SJSA1 (cell line): ENCODE measurements at places on chromosomes 3 and 15. TPM values are rescaled to one million over a fixed set of nuclear protein-coding genes. Genes with fewer than 3 reads are reported as not detected.

GP9 gene
- not detected in 2 replicates for total RNA-seq

IDH2 gene
- total RNA-seq, result 45.0 and 66.6 TPM in 2 replicates

SEMA3G gene
- total RNA-seq, result 0.13 TPM in 1 of 2 replicates, not detected in the other

ZNF35 gene
- 7.7 and 14.7 TPM in 2 replicates for total RNA-seq

BDH1 gene
- 7.9 and 20.0 TPM in 2 replicates for total RNA-seq

- DNase-seq, result no peak
These were observed 190.8 kb downstream of the XXYLT1 start for GRCh38 chr3:195080125-195080524.

- no peak for DNase-seq
These were observed 153.9 kb downstream of the APBA2 start for GRCh38 chr15:29039466-29040369.

DNA sequence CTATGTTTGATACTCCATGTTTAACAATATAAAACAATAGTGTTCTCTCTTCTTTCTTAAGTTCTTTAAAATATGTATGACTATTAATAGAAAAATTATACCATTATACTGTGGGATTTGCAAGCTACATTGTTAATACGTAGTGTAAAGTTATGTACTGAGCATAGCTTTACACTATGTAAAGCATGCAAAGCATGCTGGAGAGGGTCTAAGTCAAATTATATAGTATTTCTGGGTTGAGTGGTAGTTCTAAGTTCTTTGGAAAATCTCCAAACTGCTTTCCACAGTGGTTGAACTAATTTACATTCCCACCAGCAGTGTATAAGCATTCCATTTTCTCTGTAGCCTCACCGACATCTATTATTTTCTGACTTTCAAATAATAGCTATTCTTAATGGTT lies 253.0 kb downstream of the RAP2B start:
- no peak for DNase-seq

DNA sequence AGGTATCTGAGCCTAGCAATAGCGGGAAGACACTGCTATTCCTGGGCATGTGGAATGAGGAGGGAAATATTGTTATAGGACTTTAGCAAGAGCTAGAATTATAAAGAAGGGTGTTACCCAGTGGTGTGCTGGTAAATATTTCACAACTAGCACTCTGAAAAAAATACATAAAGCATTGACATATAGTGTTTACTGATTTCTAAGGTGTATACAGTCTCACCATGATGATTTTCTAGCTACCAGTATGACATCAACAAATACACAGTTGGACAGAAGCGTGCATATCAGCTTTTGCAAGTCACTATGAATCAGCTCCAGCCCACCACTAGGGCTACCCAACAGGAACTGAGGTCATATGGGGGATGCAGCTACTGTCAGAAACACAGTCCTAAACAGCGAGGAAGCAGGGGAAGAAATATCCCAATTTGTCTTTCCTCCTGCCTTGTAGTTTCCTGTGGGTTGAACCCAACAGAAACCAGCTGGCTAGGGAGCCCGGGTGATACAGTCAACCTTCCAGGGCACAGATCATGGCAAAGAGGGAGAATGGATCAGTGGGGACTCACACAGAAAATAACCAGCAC lies 39.6 kb downstream of the HGD start:
- DNase-seq, result no peak

DNA sequence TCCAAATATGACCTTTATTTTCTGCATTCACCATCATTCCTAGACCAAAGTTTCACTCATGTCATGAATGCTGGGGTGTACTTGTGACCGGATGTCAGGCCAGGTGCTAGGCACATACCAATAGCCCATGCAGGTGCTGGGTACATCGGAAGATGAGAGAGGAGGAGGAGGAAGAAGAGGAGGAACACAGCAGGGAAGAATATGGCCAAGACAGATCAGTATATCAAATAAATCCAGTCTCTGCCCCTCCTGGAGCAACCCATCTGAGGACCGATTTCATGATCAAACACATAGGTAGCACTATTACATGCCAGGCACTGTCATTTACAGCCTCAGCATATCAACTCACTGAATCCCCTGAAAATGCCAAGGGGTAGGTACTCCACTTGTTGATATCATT lies 3.0 kb upstream of the WNT7A start:
- no peak for DNase-seq

- no peak for DNase-seq
These were observed 243.8 kb downstream of the OTOL1 start for GRCh38 chr3:161740421-161740820.

DNA sequence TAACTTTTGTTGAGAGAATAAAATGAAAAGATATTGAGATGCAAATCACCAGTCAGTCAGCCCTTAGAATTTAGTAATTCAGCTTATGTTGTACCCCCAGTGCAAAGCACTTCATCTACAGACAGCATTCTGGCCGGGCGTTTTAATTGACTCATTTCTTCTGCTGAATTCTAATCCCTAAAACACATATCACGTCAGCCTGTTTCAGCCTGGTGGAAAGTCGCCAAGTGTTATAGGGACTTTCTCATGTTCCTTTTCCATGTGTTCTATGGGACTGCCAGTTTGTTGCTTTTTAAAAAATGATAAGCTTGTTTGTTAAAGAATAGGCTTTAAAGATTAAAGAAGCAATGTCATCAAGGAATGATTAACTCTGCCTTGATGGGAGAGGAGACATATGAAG lies 169.7 kb upstream of the BFSP2 start:
- DNase-seq, result no peak
